Stimulated activated CD4-positive, alpha-beta T cell treated with anti-CD3 and anti-CD28 coated beads, Interleukin-15, amount 100 ng/mL, for 24 hours (primary cell): ENCODE measurements at places on chromosomes 5 and 9.

- DNase-seq, result no peak
These were observed 26.4 kb downstream of the SLC6A7 start for GRCh38 chr5:150215979-150216944.

DNA sequence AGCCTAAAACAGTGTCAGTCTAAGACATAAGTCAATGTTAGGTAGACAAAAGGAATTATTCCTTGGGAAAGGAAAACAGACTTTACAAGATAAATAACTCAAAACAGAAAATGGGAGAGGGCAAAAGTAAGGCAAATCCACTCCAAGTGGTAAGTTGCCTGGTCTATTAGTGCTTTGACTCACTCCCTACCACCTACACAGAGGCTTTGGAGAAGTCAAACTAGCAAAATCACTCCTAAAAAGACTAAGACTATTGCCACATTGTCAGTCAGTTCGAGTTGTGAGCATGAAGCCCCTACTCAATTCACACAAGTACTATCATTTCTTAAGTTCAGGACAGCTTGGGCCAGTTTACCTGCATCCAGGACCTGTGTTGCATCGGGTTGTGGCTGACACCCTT lies 5.2 kb upstream of the ZBTB6 start:
- no peak for DNase-seq

DNA sequence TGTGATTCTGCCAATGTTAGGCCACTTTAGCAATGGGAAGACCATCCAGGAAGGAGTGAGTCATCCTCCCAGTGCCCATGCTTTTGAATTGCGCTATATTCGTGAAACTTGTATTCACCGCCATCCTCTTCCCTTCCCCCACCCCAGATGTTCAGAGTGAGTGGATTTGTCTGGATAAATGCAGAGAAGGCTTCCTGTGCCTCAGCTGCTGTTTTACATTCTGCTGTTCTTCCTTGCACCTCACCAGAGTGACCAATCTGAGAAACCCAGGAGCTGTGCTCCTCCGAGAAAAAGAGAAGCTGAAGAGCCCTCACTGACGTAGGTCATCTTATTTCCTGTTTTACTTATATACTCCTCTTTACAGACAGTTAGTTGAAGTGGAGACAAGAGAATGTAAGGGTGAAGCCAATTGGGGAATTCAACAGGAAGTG lies 24.6 kb upstream of the SVEP1 start:
- DNase-seq, result no peak

DNA sequence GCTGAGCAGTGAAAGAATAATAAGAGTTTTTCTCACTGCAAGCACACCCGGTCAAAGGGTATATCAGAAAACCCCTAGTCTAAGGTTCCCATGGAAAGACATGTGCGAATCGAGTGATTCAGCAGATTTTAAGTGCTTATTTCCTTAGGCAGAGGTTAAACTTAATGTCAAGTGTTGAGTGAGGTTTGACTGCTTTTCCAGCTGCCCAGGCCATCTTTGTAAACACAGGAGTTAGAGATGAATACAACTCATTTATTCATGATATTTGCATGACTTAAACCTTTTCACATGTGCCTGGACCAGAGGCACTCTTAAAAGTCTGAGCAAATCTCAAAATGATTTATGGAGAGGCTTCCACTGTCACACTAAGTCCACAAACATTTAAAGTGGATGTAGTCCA lies 137.8 kb upstream of the RGMB start:
- DNase-seq, result no peak

DNA sequence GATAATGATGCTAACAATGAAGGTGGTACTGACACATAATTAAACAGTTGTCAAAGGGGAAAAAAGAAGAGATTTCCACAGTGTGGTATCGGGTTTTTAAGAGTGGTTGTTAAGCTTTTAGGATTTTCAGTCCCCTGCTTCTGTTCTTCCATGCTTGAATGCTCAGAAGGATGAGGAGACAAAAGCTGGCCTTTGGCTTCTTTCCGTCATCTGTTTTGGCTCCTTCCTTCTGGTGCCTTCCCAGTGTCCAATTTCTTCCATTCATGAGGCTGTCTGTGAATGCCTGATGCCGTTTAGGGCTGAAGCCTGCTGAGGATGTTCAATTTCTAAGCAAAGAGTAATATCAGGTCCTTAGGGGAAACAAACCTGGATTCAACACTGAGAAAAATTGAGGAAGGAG lies 179.6 kb upstream of the GLRA1 start:
- DNase-seq, result no peak

DNA sequence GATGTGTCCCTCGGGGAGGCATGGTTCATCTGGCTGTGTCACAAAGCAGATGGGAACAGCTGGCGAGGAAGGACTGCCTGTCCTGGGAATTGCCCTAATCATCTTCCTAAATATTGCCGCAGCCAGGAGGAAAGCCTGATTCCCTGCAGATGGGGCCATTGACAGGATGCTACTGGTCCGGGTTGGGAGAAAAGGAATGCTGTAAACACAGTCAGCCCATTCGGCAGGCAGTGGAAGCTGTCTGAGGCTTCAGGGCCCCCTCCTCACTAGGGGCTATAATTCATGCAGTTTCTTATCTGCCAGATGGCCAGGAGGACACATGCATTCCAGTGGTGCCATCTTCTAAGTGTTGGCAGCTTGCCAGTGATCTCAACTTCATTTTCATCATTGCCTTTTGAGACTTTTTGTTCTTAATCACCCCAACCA lies 110.3 kb downstream of the KCNIP1 start:
- DNase-seq, result no peak

- DNase-seq, result no peak
These were observed 98.8 kb upstream of the SEMA6A start for GRCh38 chr5:116673453-116673852.

GRCh38 chr9:130387398-130387797 lies 57.4 kb upstream of the ASS1 start:
- DNase-seq, result no peak

DNA sequence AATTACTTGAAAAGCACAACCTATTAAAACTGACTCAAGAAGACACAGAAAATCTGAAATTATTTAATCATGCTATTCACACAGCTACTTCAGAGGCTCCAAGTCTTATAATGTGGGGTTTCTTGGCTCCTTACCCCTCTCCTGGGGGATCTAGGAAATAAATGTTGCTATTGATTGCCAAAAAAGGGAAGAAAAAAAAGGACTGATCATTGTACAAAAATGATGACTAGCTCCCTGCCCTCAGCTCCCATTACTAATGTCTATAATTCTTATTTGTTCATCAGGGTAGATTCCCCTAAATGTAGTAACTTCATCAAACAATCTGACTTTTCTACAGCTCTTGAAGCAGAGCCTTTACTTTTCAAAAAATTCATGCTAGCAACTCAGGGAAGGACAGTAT lies 3.3 kb upstream of the SMC5 start:
- DNase-seq, result no peak

DNA sequence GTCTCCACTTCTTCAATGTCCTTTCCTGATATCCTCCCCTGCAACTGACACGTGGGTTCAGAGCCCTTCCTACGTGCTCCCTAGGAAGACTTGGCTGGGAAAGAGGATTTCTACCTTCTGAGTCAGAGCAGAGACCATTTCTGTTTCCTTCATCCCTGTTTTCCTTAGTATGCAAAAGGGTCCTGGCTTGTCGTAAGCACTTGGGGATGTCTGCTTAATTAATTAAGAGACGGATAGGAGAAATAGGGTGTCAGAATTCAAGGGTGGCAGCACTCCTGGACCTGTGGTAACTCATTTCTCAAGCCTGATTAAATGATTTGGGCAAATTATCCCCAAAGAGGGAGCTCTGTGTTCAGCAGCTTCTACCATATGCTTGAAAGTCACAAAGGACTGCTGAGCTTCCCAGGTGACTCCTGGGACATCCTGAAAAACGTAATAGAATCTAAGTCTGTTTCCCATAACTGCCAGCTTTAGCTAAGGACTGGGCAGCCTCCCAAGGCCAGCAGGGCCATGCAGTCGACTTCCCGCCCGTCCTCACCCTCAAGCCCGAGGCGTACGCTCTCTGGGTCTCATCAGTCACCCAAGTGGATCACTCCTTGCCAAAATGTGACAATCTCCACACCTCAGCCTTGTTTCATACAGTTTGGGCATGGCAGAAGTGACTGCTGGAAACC lies 20.5 kb downstream of the ABCA1 start:
- DNase-seq, result no peak

DNA sequence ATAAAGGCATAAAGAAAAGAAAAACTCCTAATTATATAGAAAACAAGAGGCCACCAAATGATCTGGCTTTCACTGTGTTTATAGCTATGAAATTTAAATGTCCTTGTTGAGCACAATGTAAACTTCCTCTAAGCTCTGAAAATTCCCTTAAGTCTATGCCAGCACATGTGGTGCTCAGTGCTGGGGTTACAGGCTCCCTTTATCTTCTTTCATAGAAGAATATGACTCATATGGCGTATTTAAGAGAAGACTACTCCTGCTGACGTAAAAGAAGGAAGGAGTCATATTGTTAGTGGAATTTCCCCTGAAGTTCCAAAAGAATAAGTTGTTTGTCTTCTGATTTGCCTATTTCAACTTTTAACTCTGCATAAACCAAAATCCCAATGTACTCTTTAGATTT lies 30.4 kb downstream of the RNF145 start:
- peak; percentile 44 for DNase-seq

- DNase-seq, result no peak
These were observed 19.0 kb upstream of the LHFPL2 start for GRCh38 chr5:78667461-78668103.

GRCh38 chr9:131728961-131729360 lies 10.9 kb downstream of the RAPGEF1 start:
- peak; percentile 72 for DNase-seq

DNA sequence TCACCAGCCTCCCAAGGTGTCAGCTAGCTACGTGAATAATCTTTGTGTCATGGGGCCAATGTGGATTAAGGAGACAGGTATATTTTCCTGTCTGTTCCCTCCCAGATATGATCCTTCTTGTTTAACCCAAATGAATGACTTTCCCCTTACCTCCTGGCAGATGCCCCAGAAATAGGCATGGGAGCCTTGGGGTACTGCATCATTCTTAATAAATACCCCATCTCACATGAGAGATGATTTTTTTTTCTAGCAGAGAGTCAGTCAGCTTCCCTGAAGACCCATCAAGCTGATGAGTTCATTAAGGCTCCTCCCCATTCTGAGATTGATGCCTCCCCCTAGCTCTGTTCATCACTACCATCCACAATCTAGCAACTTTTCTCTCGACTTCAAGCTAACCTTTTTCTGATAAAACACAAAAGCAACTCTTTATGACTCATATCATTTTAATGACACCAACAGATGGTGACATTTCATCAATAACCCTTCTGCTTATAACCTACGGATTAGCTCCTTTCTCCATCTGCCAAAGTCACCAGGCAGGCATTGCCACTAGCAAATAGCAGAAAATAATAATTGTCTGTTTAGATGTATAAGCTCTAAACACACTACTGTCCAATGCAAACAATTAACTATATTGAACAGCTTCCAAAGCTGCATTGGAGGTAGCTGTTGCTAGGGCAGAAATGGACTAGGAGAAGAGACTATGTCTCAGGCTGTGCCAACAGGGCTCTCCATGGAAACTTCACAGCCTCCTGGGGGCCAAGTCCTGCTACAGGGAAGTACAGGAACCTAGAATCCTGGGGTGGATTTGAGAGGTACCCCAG lies 143.7 kb downstream of the ACER2 start:
- no peak for DNase-seq

GRCh38 chr5:9386945-9387344 lies 158.9 kb downstream of the SEMA5A start:
- DNase-seq, result no peak

- DNase-seq, result peak; percentile 44
These were observed 150.5 kb downstream of the YTHDC2 start for GRCh38 chr5:113663879-113664541.

GRCh38 chr9:121876658-121877271 lies 216.3 kb downstream of the TTLL11 start:
- no peak for DNase-seq

DNA sequence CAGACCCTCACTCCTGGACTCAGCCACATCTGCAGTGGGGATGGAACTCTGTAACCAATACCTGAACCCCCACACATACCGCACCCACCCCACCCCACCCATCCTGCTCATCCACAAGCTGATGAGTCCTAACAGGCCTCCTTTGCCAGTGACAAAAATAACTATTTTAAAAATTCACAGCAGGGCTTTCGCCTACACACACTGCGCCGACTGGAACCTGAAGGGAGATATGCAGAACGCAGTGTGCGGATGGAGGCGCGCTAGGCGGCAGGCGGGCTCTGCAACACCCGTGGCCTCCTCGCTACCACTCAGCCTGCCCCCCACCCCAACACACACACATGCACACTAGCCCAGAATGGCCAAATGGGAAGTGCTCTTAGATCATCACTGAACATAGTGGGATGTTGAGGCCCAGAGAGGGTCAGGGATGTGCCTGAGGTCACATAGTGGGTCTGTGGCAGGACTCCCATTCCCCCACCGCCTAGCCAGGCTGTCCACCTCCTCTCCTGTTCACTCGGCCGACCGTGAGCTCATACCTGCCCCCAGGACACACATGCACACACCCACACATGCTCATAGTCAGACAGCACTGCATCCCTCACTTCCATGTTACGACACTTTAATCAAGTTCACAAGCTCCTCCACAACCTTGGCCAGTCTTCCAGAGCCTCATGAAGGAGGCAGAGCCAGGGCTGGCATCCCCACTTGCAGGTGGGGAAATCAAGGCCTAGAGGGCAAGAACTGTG lies 6.3 kb upstream of the CAMK2A start:
- no peak for DNase-seq

- DNase-seq, result peak; percentile 21
These were observed 1.7 kb upstream of the ARRDC3 start for GRCh38 chr5:91384671-91385430.

- no peak for DNase-seq
These were observed 123.4 kb upstream of the MAN2A1 start for GRCh38 chr5:109566361-109566760.

DNA sequence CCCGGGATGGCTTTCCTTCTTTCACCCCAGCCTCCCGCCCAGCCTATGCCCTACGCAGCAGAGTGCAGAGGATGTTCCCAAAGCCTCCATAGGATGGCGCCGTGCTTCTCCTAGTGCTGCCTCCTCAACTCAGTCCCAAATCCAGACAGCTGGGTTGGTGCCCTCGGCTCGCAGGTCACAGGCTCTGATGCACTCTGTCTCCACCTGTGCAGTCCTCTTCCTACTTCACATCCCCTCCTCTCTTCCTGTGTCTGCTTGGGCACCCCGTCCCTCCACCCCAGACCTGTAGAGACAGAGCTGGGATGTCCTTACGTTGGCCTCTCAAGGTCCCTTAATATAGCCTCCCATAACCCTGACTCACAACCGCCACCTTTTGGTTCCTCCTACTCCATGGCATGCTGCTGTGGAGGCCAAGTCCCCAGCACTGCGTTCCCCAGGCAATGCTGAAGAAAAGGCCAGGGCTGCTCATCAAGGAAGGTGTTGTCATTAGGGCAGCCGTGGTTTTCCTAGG lies 314.4 kb downstream of the GADD45G start:
- DNase-seq, result peak; percentile 59

- no peak for DNase-seq
These were observed 900 bp downstream of the RGS7BP start for GRCh38 chr5:64506567-64507263.

- DNase-seq, result no peak
These were observed 113.4 kb upstream of the ASTN2 start for GRCh38 chr9:117528225-117528624.
